ENCODE measurements at places on chromosomes 1 and 21.

GRCh38 chr1:29396438-29397255, 160.3 kb downstream of the PTPRU start:
- DNase-seq: no peak

DNA sequence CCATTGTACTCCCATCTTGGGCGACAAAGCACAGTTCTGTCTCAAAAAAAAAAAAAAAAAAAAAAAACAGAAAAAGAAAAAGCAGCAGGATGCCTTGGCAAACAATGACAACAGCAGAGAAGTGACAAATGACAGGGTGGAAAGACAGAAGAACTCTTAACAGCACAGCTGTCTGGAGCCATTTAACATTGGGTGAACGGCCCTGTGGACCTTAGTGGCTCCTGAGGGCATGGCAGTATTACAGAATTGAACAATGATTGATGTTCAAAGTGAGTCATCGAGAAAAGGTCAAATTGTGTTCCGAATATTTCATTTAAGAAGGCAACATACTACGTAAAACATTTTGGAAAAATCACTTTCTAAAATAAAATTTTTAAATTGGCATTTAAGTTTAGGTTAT, 30.0 kb downstream of the DNASE2B start:
- DNase-seq: no peak

DNA sequence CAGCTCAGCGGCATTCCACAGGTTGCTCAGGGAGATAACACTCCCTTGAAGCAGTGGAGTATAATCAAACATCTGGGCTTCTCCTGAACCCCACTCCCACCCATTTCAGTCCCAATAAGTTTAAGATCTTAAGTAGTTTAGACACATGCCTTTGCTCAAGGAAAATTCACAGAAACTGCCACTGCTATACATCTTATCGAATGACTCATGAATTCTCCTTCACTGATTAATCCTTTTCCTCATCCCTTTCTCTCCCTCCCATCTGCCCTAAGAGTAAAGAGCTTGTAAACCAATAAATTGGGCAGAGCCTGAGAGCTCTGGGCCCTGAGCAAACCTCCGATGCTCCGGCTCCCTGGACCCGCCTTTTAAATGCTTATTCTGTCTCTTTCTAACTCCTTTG, 10.2 kb downstream of the VN1R5 start:
- no peak for DNase-seq

DNA sequence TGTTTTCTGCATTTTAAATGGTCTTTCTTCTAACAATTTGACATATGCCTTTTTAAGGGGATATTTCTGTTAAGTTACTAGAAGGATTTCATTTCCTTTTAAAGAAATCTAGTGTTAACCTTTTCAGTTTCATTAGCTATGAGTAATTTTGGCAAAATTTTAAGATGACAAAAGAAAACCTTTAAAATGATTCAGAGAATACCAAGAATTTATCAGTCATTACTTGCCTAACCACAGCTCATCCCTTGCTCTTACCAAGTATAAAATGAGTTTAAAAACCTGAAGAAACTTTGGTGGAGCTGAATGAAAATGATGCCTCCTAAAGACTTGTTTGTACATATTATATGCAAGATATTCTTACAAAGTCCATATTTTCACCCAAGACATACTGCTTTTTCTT, 101.7 kb downstream of the NEK7 start:
- no peak for DNase-seq

- no peak for DNase-seq
Measured at GRCh38 chr1:186792870-186793581, 35.7 kb upstream of the PLA2G4A start.

DNA sequence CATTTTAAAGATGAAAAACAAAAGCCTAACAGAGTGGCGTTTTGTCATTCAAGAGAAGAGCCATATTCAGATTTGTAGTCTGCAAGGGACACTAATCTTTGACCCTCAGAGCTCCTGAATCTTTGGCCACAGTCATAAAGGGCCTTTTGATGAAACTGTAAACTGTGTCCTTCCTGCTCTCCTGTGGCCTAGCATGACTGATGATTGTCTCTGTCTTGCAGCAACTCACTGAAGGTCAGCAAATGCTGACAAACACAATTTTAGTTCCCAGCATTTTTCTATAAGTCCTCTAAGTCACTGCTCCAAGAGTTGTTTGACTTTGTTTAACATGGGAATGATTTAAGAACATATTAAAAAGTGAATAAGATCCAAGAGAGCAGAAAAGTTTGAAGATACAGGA, 55.3 kb upstream of the PRELP start:
- DNase-seq: no peak

DNA sequence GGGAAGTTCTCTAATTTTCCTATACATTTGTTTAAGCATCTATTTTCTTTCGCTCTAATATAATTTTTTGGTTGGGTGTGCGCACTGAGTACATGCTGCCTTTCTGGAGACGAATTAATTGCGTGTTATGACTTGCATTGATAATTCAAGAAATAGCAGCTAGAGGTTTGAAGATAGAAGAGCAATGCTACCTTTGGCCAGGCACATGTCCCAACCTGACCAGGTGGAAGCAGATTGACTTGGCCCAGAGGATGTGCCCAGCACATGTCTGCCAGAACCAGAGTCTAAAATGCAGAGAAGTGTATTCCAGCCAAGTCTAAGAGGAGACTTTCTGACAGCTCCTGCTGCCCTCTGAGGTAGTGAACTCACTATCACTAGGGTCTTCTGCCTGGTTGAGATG, 114.3 kb downstream of the SLC35F3 start:
- no peak for DNase-seq

GRCh38 chr1:209893751-209894150, 44.3 kb upstream of the SYT14 start:
- DNase-seq: no peak

DNA sequence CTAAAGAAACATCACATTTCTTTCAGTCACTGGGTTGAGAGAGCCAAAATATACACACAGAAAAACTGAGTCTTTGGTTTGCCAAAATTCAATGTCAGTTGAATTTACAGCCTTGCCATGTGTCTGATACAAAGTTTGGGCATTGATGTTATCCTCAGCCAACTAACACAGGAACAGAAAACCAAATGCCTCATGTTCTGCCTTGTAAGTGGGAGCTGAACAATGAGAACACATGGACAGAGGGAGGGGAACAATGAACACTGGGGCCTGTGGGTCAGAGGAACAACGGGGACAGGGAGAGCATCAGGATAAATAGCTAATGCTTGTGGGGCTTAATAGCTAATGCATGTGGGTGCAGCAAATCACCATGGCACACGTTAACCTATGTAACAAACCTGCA, 39.6 kb upstream of the C21orf91 start:
- no peak for DNase-seq

DNA sequence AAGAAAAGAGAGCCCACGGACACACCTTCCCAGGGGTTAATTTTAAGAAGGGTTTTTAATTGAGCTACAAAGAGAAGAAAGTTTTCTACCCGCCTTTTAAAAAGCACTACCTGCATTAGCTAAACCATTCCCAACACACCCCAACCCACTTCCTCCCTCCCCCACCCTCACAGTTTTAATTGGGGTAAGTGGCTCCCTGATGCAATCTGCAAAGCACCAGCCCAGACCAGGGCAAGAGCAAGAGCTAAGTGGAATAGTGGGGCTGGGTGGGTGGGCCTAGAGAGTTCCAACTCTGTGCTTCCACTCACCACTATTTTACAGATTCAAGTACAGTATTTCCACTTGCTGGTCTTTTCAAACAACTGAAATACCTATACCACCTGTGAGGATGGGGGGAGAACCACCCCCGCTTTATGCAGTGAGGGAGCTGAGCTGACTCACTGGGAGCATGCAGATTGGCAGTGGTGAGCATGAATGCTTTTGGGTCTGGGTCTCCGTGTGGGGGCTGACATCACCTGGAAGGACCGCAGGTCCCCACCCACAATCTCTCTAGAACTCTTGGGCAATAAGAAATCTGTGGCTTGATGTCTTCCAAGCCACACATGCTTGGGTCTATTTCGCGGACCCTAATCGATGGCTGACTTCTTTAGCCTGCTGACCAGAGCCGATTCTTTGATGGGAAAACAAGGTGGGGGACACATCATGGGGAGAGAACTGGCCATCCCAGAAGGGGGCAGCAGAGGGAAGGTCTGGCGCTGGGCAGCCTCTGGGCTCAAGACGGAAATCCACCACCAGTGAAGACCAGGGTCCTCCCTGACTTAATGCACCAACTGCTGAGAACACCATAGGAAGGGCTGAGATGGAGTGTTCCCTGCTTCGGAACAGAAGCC, 95.5 kb downstream of the SSBP3 start:
- no peak for DNase-seq

DNA sequence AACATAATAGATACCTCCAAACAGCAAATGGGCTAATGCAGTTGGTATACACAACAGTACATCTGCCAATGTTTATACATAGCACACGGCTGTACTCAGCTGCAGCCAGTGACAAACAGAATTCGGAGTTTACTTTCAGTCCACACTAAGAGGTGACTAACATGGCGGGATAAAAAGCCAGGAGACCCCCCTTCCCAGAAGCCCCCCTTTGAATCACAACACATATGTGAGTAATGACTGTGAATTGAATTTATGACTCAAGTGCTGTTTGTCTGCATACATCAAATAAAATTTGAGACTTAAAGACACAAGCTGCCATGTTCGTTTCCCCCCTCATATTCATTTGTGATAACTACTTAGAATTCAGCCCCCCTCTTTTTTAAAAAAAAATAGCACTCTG, 113.2 kb downstream of the RUNX1 start:
- no peak for DNase-seq

- no peak for DNase-seq
Measured at GRCh38 chr1:118322331-118322730, 137.3 kb upstream of the SPAG17 start.

GRCh38 chr1:200292699-200293098, 117.1 kb downstream of the ZNF281 start:
- DNase-seq: no peak

GRCh38 chr1:76939050-76939816, 72.0 kb downstream of the ST6GALNAC5 start:
- no peak for DNase-seq

DNA sequence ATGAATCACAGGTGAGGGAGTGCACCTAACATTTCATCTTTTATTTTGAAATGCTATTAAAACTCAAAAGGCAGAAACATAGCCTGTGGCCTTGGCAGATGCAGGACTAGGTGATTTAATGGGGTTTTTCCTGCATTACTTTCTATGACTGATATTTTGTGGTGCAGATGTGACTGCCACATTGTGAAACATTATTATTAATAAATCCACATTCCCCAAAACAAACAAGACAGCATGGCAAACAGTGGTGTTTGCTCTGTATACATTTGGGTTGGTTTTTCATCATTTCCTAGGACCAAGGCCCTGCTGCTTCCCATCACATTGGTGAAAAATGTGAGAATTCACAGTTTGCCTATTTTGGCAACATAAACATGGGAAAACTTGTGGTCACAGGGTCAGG, 247.6 kb upstream of the SGIP1 start:
- DNase-seq: no peak

- no peak for DNase-seq
Measured at GRCh38 chr1:212613440-212614335, 5.1 kb downstream of the ATF3 start.

DNA sequence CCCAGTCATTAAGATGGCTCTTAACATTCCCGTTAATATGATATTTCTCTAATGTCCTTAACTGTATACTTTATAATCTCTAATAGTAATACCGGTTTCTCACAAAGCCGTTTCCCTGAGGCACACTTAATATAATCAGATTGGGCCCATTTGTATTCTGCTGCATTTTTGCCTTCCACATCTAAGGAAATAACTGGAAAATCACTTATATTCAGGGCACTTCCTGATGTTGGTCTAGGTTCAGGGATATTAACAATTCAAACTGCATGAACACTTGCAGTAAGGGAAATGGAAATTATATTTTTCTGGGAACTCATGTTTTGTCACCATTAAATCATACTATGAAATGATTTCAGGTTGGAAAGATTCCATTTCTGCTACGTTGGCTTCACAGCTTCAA, 119.8 kb downstream of the TPR start:
- DNase-seq: no peak

DNA sequence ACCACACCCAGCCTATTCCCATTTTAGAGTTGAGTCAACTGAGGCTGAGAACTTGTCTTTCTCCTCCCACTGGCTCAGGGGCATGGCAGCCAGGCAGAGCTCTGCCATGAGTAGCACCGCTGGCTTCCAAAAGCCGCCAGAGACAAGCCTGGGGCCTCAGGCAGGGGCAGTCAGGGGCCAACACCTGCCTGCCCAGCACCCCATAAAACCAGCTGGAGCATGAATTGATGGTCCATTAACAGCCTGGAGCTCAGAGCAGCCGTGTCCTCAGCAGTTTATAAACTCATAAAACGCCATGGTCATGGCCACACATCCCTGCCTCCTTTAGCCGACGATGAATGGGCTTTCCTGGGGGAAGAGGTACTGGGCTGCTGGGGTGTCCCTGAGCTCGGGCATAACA, 50.6 kb upstream of the PAX7 start:
- DNase-seq: no peak

DNA sequence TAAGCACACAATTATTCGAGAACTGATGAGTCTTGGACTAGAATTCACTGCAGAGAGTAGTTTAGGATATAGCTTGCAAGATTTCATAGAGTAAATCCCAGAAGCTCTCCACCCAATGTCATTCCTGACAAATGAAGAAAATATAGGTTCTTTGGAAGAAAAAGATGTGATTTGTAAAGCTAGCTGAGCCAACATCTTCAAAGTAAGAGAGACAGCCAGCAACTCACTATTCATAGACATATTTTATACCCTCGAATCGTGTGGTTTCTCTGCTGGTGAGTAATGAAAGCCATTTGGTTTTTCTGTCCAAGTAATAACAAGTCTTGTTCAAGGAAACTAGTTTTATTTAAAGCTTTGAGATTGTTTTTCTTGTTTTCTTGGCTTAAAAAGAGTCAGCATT, 165.7 kb upstream of the SYT6 start:
- DNase-seq: no peak

DNA sequence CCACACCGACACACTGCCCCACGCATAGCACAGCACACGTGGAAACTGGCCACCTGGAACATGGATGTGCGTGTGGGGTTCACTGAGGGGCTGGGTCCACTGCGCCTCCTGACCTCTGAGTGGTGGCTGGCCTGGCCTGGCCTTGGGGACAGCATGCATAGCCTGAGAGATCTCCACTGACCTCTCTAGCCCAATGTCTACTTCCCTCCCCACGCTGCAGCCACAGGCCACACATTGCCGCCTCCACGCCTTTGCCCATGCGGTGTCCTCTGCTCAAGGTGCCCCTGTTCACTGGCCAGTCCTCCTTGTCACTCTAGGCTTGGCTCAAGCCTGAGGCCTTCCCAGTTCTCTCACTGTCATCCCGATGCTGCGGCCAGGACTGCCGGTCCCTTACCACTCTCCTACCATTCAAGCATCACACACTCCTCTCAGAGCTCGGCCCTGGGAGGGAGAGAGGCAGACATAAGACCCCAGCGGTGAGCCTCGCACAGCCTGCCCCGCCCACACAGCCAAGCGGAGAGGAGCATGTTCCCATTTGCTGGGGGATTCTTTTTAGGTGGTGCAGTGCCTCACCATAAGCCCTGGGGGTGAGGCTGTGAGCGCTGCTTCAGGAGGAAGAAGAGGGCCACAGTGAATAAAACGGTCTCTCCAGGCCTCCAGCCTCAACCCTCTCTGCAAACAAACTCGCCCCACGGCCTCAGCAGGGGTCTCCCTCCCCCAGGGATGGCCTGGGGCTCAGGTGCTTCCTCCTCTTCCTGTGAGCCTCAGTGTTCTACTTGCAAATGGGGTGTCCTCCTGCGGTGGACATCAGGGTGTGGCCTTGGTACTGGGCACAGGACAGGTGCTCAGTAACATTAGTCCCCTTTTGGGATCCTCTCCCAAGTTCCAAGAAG, 80.8 kb downstream of the DMRTB1 start:
- DNase-seq: no peak

Data from NCI-H1092 (cell line).